GM12878 (cell line): ENCODE measurements at places on chromosomes 4 and X. TPM values are rescaled to one million over a fixed set of nuclear protein-coding genes. Genes with fewer than 3 reads are reported as not detected.

Gene EPHA5
- total RNA-seq, result not detected in 2 replicates

- no peak overlapping the region for H3K27ac ChIP-seq
- H3K4me3 ChIP-seq, result no peak overlapping the region
- peaks cover 12% of the 10 kb centered on the region for H3K4me1 ChIP-seq
- DNase-seq, result no peak
- H3K27me3 ChIP-seq, result no peaks in the 10 kb centered on the region
Observed at GRCh38 chr4:111989817-111990216, 155.4 kb upstream of the FAM241A start.

DNA sequence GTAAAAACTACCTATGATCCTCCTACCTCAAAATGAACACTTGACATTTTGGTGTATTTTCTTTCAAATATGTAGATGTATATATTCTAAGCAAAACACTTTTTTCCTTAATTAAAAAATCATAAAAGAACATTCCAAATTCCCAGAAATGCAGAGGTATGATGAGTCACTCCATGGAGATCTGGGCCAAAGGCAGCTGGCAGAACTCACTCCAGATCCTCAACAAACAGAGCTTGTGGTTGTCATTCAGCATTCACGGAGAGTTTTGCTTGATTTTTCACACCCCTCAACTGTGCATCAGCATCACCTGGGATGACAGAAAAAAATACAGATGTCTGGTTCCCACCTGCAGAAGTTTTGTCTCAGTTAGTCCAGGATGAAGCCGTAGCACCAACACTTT is 144.6 kb downstream of the KIT start:
- H3K27ac ChIP-seq, result no peak overlapping the region
- no peak overlapping the region for H3K4me3 ChIP-seq
- H3K36me3 ChIP-seq, result no peaks in the 10 kb centered on the region
- no peak for DNase-seq
- no peaks in the 10 kb centered on the region for H3K4me1 ChIP-seq
- H3K27me3 ChIP-seq, result no peaks in the 10 kb centered on the region

DNA sequence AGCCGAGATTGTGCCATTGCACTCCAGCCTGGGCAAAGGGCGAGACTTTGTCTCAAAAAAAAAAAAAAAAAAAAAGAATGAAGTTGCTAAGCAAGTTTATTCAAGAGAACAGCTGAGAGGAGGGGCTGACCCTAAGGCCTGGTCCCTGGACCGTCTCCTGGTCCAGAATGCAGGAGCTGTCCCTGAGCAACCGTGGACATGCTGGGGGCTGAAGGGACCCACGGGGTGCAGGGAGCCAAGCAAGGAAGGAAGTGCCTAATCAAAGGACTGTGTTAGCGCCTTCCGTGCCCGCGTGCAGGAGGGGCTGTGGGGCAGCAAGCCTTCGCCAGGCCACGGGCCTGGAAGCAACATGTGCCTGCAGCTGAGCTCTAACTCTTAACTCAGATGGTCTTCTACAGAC is 39.1 kb upstream of the CDKN2AIP start:
- DNase-seq, result no peak
- no peak overlapping the region for H3K27ac ChIP-seq
- no peak overlapping the region for H3K4me3 ChIP-seq
- H3K27me3 ChIP-seq, result no peaks in the 10 kb centered on the region
- H3K36me3 ChIP-seq, result no peaks in the 10 kb centered on the region

GRCh38 chr4:121308328-121308663 is 72.5 kb downstream of the QRFPR start:
- H3K36me3 ChIP-seq, result no peaks in the 10 kb centered on the region
- no peak overlapping the region for H3K27ac ChIP-seq
- DNase-seq, result no peak
- peaks cover 8% of the 10 kb centered on the region for H3K4me1 ChIP-seq
- H3K27me3 ChIP-seq, result no peaks in the 10 kb centered on the region

DNA sequence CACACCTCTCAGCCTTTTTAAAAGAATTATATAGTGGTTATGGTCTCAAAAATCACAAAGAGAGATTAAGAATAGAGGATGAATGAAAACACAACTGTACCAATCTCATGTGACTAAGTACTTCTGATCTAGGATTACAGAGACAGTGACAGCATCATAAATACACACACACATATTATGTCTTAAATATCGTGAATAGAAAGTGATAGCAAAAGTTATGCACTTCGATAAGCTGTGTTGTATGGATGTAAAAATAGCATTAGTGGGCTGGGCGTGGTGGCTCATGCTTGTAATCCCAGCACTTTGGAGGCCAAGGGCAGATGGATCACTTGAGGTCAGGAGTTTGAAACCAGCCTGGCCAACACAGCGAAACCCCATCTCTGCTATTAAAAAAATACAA is 25.0 kb downstream of the GYPA start:
- H3K27ac ChIP-seq, result no peak overlapping the region
- H3K27me3 ChIP-seq, result no peaks in the 10 kb centered on the region
- H3K36me3 ChIP-seq, result no peaks in the 10 kb centered on the region
- no peak overlapping the region for H3K4me3 ChIP-seq
- H3K4me1 ChIP-seq, result no peaks in the 10 kb centered on the region
- DNase-seq, result no peak

GRCh38 chr4:124593494-124593893 is 119.0 kb downstream of the ANKRD50 start:
- no peak overlapping the region for H3K27ac ChIP-seq
- no peak for DNase-seq
- no peaks in the 10 kb centered on the region for H3K27me3 ChIP-seq

- H3K4me1 ChIP-seq, result no peaks in the 10 kb centered on the region
- DNase-seq, result no peak
- no peak overlapping the region for H3K27ac ChIP-seq
Observed at GRCh38 chr4:3349116-3349515, 56.3 kb downstream of the RGS12 start.

Gene TNMD
- not detected in 2 replicates for total RNA-seq

Gene P2RY10
- 72.2 TPM in 2 replicates for total RNA-seq

DNA sequence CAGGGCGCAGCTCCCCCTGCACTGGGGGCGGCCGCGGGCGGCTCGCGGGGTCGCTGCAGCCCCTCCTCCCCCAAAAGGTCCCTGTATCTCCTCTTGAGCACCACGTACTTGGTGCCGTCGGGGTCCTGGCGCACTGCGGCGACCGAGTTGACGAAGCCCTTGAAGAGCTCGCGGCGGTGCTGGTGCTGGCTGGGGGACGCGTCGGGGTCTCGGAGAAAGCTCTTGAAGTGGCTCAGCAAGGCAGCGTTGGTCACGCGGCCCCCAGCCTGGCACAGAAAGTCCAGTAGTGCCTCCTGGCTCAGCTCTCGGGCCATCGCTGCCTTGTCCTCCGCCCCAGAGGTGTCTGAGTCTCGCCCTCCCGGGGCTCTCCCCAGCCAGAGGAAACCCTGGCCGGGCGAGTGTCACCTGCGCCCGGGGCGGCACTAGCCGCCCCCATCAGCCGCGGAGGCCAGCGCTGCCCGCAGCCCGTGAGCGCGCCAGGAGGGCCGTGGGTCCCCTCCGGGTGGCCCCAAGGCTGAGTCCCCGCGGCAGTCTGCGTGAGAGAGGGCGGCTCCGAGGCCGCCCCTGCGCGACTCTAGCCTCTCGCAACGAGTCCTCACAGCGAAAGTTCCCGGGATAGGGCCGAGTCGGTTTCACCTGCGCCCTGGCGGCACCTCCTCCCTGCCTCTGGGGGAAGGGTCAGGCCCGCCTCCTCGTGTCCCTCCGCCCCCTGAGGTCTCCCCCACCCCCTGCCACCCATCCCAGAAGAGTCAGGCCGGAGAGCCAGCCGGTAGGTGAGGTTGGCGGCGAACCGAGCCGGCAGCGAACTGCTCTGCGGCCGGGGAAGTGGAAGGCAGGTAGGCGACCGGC is at the start of gene SOWAHB:
SOWAHB (minus strand) TSS at position 609 of the 849 bp plus-strand sequence; CDS start at position 314, 295 bp downstream.
- peak within 1 kb of the TSS; percentile 67 for H3K4me3 ChIP-seq
- DNase-seq, result no peak
- H3K4me1 ChIP-seq, result no peaks in the 10 kb centered on the region
- H3K36me3 ChIP-seq, result no peaks in the 10 kb centered on the region

Gene TSPAN7
- total RNA-seq, result 0.24 TPM in 1 of 2 replicates, not detected in the other

DNA sequence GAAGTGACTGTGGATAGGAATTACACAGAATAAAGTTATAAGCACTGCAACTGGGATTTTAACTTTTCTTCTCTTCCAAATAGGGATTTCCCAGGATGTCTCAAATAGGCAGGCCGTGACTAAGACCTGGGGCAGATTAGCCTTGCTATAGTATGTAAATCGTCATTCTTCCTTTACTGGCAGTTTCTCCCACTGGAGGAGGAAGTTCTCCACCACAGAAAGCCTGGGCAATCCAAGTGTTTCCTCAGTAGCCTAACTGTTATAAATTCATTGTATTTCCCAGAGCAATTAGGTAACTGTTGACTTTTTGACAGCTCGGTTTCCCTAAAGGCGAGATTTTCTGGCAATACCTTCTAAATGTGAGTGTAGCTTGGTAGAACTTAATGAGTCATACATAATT is at the start of gene TNIP3:
TNIP3 (minus strand) TSS at position 31 of the 400 bp plus-strand sequence. CDS start 196 bp downstream, outside the sequence.
- no peak for DNase-seq
- H3K4me1 ChIP-seq, result peaks cover 14% of the 10 kb centered on the region
- H3K36me3 ChIP-seq, result no peaks in the 10 kb centered on the region
- H3K4me3 ChIP-seq, result no peak within 1 kb of the TSS

- no peaks in the 10 kb centered on the region for H3K27me3 ChIP-seq
- no peaks in the 10 kb centered on the region for H3K36me3 ChIP-seq
- no peak for DNase-seq
- H3K27ac ChIP-seq, result no peak overlapping the region
- no peaks in the 10 kb centered on the region for H3K4me1 ChIP-seq
- H3K4me3 ChIP-seq, result no peak overlapping the region
Observed at GRCh38 chr4:126071346-126072333, 756.9 kb downstream of the FAT4 start.

- peaks cover 2% of the 10 kb centered on the region for H3K27me3 ChIP-seq
- no peak overlapping the region for H3K4me3 ChIP-seq
- H3K27ac ChIP-seq, result no peak overlapping the region
- no peak for DNase-seq
Observed at GRCh38 chrX:38214551-38215531, 5.8 kb downstream of the SRPX start.

Gene MORC4
- 0.21 and 0.41 TPM in 2 replicates for total RNA-seq

Gene PAGE1
- not detected in 2 replicates for total RNA-seq

Gene DTHD1
- total RNA-seq, result 2.0 and 2.1 TPM in 2 replicates

- no peaks in the 10 kb centered on the region for H3K4me1 ChIP-seq
- DNase-seq, result no peak
- H3K36me3 ChIP-seq, result no peaks in the 10 kb centered on the region
- H3K4me3 ChIP-seq, result no peak overlapping the region
- H3K27ac ChIP-seq, result no peak overlapping the region
Observed at GRCh38 chr4:82268050-82268825, 105.6 kb downstream of the HNRNPD start.

Gene GAGE1
- not detected in 2 replicates for total RNA-seq

DNA sequence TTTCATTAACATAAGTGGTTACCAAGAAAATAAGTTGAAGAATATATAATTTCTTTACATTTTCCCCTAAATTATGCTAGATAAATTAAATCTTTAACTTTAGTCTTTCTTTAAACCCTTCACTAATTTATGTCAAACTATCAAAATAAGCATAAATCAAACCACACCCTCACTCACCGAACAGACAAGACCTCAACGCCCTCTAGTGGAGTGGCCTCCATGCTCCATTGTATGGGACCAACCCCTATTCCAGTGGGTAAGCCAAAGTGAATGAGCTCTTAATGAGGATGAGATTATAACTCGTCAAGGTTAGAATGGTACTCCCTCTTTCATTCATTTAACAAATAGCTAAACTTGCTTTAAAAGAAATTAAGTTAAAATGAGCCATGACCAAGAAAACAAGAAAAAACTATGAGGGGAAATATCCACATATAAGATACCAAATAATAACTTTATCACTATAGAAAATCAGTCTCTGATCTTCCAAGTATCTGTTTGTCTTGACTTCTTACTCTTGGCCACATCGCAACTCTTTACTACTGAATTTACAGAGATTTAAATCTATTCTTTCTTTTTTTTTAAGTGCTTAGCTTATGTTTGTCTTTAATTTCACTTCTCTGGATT is 15.6 kb upstream of the BBS12 start:
- no peaks in the 10 kb centered on the region for H3K36me3 ChIP-seq
- H3K27ac ChIP-seq, result no peak overlapping the region
- H3K4me1 ChIP-seq, result peaks cover 2% of the 10 kb centered on the region; the same call in 1 of the 2 replicates
- no peaks in the 10 kb centered on the region; the same call in 1 of the 2 replicates for H3K27me3 ChIP-seq
- DNase-seq, result no peak
